ENCODE measurements at places on chromosomes 2 and 18. TPM values are rescaled to one million over a fixed set of nuclear protein-coding genes. Genes with fewer than 3 reads are reported as not detected.

The KCNS3 gene
- 2.9 TPM for polyA plus RNA-seq

The GAREM2 gene
- 0.64 TPM for polyA plus RNA-seq

The GKN1 gene
- 0.25 TPM for polyA plus RNA-seq

The KIAA2012 gene
- not detected for polyA plus RNA-seq

The CYRIA gene
- polyA plus RNA-seq: 0.47 TPM

The DCDC2C gene
- 0.04 TPM for polyA plus RNA-seq

The UGT1A4 gene
- 0.69 TPM for polyA plus RNA-seq

The TTC39C gene
- polyA plus RNA-seq: 11.2 TPM

The LYG2 gene
- polyA plus RNA-seq: not detected

The UXS1 gene
- polyA plus RNA-seq: 16.5 TPM

The LINC00305 gene
- polyA plus RNA-seq: not detected

The SDC1 gene
- polyA plus RNA-seq: 239 TPM

The TMEM37 gene
- polyA plus RNA-seq: 3.4 TPM

The TXNDC2 gene
- 0.06 TPM for polyA plus RNA-seq

The MAIP1 gene
- 14.2 TPM for polyA plus RNA-seq

The DYNAP gene
- polyA plus RNA-seq: 9.6 TPM

The ASB18 gene
- polyA plus RNA-seq: not detected

The ALK gene
- polyA plus RNA-seq: 0.05 TPM

The MAL gene
- 3,581 TPM for polyA plus RNA-seq

The SGPP2 gene
- polyA plus RNA-seq: 13.9 TPM

The AFG3L2 gene
- polyA plus RNA-seq: 14.7 TPM

The NYAP2 gene
- polyA plus RNA-seq: 0.09 TPM

The HOXD8 gene
- polyA plus RNA-seq: 1.3 TPM

The C2orf80 gene
- not detected for polyA plus RNA-seq

The TCF23 gene
- polyA plus RNA-seq: 0.02 TPM

The SKOR2 gene
- polyA plus RNA-seq: not detected

The ABCG5 gene
- polyA plus RNA-seq: not detected
